ENCODE measurements at places on chromosomes 2 and 18.

DNA sequence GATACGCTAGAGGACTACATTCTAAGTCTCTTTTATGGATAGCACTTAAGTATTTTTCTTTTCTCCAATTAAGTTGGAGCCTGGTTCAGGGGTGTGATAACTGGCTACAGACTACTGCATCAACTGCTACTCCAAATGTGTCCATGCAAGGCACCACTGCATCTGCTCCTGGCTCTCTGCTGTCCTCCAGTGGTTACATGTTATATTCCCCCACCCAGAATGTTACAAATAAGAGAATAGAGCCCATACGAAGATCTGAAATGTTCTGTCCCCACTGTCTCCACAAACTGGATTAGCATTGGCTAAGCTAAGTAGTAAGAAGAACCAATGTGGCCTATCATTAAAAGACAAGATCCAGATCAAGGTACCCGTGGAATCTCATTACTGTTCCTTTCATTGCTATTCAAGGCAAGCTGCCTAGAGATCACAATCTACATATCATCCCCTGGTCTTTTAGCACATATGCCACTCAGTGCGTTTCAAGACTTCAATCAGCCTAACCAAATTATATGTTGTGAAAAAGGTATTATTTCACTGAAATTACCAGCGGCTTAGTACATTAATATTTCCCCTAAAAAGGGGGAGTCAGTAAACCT, 308.3 kb upstream of the SLC8A1 start:
- DNase-seq: no peak

- no peak for DNase-seq
These were observed 120.8 kb downstream of the GAREM1 start for GRCh38 chr18:32349728-32350395.

DNA sequence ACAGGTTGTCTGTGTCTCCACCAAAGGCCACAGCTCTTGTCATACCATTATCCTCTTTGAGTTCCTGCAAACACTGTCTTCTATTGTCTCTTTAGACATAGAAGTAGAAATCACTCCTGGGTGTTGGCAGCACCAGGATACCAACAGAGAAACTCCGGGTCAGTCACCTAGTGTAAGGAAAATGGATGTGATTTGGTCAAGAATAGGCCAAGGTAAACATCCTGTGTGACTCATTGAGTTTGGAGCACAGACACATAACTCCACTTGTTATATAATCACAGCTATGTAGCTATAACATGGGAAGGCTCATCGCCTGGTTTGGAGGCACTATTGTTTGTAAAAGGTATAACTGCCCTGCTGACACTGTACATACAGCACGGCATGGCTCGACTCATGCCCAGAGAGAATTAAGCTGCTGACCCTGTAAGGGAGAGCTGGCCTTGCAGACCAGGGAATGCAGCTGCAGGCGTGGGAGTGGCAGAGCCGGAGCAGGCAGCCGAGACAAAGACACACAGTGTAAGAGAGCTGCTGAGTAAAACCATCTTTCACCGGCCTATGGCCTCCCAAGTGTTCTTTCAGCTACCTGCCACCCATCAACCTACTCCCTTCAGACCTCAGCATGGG, 3.4 kb upstream of the TXNL1 start:
- DNase-seq: no peak

DNA sequence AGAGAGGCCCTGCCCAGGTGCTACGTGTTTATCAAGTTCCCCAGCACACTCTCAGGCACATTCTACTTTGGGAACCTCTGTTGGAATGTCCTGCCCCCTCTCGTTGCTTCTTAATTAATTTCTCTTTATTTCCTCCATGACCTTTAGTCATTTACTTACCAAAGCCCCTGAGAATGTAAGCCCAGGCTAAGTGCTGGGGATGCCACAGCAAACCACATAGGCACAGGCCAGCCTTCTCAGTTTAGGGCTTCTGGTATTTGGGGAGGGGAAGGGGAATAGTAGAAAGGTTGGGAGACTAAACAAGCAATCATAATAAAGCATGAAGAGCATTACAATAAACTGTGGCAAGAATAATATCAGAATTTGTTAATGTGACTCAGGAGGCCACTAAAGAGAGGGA, 85.7 kb downstream of the EVA1A start:
- no peak for DNase-seq

- no peak for DNase-seq
These were observed 117.9 kb downstream of the TANC1 start for GRCh38 chr2:159086342-159086741.

GRCh38 chr2:240759459-240759858, 60.6 kb downstream of the KIF1A start:
- no peak for DNase-seq

GRCh38 chr2:71358931-71359671, 27.5 kb downstream of the ZNF638 start:
- DNase-seq: no peak

GRCh38 chr2:63408530-63408929, 179.7 kb downstream of the WDPCP start:
- DNase-seq: no peak

GRCh38 chr2:239724851-239725550, 300.1 kb downstream of the NDUFA10 start:
- DNase-seq: no peak

- no peak for DNase-seq
These were observed 108.7 kb downstream of the EN1 start for GRCh38 chr2:118738524-118739308.

DNA sequence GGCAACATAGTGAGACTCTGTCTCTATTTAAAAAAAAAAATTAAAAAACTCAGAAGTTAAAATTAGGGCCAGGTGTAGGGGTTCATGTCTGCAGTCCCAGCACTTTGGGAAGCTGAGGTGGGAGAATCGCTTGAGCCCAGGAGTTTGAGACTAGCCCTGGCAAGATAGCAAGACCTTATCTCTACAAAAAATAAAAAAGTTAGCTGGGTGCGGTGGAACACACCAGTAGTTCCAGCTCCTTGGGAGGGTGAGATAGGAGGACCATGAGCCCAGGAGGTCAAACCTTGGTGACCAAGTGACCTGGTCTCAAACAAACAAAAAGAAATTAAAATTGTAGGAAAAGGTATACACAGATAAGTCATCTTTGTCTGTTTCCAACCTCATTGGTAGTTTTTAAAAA, 11.3 kb downstream of the TTLL4 start:
- no peak for DNase-seq

DNA sequence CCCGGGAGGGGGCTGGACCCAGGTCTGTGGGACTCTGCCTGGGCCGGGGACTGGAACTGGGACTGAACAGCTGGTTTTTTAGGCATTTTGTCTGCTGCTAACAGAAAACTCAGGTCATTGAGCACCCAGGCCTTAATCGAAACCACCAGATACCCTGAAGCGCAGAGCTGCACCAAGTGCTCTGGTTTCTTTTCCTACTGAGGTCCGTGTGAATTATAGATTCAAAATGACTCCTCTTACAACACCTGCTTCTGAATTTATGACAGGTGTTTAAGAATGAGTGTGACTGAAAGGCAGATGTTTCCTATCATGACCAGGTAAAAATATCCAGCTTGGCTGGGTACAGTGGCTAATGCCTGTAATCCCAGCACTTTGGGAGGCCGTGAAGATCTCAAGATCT, 47.8 kb downstream of the TRAPPC12 start:
- no peak for DNase-seq

DNA sequence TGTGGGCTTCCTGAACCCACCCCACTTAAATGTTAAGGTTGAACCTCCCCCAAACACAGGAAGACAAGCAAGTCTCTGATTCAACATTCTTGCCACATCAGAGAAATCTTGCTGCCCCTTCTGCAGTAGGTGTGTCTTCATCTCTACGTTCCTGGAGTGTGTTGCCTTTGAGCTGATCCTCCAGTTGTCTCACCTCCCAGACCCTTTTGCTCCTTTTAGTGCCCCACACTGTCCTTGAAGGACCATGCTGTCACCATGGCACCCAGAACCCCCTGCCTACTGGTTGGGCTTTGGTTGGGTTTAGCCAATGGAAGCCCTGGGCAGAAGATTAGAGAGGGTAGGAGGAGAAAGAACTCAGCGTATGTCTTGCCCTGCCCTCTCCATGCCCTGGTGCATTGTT, 10.7 kb downstream of the CAB39 start:
- DNase-seq: no peak

- DNase-seq: no peak
These were observed 254.2 kb upstream of the SALL3 start for GRCh38 chr18:78725426-78725825.

DNA sequence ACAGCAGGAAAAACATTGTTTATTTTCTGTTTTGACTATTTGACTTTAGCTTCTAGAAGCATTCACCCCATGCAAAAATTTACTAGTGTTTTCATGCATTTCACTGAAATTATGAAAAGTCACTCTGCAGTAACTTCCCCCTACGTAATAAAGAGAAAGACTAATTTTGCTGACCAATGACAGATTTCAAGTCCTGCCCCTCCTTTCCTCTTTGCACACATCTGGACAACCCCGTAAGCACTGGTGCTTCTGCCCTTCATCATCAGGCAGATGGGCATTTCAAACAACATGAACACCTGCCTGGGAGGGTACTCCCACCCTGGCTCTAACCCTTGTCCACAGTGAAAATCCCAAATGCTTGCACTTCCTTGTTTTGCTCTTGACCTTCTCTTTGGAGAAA, 815.0 kb upstream of the ID2 start:
- no peak for DNase-seq

- DNase-seq: no peak
These were observed 103.5 kb upstream of the DAPL1 start for GRCh38 chr2:158691619-158692018.

DNA sequence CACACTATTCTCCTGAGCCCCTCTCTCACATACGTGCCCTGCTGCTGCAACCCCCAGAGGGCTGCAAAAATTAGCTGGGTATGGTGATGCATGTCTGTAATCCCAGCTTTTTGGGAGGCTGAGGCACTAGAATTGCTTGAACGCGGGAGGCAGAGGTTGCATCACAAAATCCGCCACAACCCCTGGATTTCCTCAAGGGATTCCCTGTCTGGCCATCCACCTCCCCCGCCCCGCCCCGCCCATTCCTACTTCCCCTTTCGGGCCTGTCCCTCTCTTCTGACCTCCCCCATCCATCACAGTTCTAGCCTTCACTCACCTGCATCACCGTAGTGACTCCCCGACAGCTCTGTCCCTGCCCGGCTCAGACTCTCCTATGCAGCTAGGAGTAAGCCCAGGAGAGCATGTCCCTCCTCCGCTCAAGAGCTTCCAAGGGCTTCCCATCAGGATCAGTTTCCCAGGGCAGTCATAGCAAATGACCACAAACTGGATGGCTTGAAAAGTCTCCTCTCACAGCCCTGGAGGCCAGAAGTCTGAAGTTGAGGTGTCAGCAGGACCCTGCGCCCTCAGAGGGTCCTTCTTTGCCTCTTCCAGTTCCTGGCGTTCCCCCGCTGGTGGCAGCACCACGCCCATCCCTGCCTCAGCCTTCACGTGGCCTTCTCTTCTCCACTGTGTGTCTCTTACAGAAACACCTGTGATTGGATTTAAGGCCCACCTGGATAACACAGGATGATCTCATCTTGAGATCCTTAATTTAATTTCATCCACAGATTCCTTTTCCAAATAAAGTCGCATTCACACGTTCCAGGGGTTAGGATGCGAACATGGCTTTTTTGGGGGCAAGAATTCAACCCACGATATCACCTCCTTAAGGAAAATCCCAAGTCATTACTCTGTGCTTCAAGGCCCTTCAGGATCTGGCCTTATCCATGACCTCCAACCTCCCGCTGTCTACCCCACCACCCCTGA, 58.5 kb downstream of the HS1BP3 start:
- DNase-seq: no peak

GRCh38 chr2:210337159-210337558, 22.2 kb upstream of the MYL1 start:
- DNase-seq: no peak

GRCh38 chr2:65264821-65265670, 37.4 kb downstream of the ACTR2 start:
- DNase-seq: no peak

GRCh38 chr18:33210575-33211189, 229.8 kb downstream of the CCDC178 start:
- DNase-seq: no peak

DNA sequence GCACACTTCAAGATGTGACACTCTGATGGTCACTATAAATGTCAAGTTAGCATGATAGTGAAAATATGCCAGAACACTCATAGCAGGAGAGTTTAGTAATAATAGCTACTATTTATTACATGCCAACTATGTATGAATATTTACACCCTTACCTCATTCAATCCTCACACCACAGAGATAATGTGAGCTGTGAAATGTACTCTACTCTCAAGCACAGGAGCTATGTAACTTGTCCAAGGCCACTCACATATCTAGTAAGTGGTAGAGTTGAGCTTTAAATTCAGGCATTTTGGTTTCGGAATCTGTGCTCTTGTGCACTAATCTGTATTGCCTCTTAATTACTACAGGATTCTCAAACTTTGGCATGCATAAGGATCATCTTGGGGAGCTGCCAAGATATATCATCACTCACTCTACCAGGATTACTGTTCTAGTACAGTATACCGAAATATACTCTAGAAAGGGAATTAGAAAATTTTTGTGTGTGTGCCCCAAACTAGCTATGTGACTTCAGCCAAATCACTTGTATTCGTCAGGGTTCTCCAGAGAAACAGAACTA, 154.3 kb downstream of the PLCL1 start:
- DNase-seq: no peak

DNA sequence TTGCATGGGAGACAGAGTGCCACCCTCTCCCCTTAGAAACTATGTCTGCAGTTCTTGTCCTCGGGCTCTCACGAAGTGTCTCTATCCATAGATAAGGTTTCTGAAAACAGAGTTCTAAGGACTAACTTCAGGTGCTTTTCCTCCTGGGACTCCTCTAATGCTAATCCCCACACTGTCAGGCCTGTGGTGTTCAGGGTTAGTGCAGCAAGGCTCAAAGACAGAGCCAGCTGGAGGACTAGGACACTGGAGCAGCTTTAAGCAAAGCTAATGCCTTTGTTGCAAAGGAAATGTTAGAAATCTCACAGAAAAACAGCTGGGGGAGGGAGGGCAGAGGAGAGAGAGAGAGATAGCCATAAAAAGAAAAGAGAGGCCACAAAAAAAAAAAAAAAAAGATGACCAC, 824.0 kb upstream of the FSHR start:
- DNase-seq: no peak

GRCh38 chr2:37689751-37690150, 18.3 kb upstream of the CDC42EP3 start:
- DNase-seq: no peak

DNA sequence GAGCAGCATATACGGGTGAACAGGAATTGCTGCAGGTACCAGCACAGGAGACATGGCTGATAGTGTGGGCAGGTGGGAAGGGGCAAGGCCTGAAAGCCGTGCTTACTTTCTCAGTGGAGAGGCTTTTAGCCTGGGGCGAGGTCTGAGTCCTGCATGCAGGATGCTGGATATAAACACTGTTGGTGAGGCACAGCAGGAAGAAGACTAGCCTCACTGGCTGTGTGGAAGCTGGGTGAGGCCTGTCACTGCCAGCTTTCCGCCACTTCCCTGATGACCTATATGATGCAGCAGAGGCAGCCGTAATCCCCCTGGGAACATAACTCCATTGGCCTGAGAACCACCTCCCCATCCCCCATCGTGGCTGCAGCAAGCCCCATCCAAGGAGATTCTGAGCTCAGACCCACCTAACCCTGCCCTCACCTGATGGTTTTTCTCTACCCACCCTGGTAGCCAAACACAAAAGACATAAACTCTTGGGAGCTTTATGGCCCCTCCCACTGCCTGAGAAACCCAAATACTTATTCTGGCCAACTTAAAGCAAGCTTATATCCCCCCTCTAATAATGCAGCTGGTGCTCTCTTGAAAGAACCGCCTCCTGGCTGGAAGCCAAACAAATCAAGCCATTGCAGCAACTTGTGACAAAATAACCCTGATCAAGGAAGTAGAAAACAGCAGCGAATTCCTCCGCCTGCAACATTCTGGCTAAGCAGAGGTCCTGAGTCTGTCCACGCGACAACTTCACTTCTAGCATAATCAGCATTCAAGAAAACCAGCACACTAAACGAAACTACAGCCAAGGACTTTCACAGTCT, 54.6 kb upstream of the DSC1 start:
- no peak for DNase-seq

Measured in stimulated activated CD8-positive, alpha-beta memory T cell treated with anti-CD3 and anti-CD28 coated beads, Interleukin-15, amount 100 ng/mL, for 24 hours (primary cell).